ENCODE measurements at places on chromosomes 5 and 9.
A peak's percentile ranks its signal among the peaks of the same experiment; 100 is the strongest.

DNA sequence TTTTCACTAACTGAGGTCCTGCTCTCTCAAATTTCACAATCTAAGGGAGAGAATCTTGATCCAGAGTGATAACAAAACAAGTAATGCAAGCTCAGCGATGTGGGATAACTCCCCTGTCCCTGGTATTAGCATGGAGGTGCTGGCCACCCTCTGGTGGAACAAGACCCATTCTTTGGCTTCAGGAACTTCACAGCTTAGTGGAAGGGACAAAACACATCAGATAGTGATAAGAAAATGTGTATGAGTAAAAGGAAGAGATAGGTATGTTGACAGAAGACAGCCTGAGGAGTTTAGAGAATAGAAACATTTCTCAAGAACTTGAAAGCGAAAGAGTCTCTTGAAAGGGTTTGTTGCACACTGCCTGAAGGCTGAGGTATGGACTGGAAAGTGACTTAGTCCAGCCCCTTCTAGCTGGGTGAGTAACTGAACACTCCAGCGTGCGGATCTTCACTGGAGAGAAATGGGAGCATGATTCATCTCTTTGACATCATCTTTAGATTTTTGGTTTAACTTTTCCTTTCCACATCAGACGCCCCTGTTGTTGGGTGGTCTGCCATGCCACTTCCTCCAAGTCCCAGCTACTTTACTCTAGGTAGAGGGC is 25.4 kb upstream of the ZSWIM6 start:
- peak; percentile 21 for DNase-seq

DNA sequence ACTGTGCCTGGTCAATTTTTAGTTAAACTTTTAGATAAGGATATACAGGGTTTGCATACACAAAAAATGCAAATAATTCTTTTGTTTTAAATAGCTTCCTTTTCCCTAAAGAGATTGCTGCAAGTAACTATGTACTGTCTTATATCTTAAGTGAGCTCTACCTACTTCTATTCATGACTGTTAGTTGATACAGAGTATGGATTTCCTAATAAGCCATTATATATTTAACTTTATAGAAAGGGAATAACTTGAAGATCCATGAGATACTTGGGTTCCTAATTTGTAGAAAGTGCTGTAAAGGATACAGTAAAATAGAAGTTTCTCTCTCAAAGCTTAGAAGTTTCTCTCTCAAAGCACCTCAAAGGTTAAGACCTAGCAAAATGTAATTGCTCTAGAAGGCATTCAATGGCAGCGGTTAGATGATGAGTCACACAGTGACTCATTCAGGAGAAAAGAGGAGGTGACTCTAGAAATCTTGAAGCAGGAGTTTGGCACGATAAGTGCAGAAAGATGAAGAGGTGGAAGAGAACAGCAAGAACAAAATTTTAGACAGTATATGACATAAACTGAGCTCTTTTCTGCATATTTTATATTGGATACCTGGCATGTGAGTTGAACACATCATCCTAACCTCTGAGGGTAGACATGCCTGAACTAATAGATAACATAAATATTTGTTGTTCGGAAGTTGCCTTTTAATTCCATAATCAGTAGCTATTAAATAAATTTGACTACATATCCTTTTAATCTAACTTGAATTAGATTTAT is 5.5 kb upstream of the DNAJC21 start:
- DNase-seq, result no peak

DNA sequence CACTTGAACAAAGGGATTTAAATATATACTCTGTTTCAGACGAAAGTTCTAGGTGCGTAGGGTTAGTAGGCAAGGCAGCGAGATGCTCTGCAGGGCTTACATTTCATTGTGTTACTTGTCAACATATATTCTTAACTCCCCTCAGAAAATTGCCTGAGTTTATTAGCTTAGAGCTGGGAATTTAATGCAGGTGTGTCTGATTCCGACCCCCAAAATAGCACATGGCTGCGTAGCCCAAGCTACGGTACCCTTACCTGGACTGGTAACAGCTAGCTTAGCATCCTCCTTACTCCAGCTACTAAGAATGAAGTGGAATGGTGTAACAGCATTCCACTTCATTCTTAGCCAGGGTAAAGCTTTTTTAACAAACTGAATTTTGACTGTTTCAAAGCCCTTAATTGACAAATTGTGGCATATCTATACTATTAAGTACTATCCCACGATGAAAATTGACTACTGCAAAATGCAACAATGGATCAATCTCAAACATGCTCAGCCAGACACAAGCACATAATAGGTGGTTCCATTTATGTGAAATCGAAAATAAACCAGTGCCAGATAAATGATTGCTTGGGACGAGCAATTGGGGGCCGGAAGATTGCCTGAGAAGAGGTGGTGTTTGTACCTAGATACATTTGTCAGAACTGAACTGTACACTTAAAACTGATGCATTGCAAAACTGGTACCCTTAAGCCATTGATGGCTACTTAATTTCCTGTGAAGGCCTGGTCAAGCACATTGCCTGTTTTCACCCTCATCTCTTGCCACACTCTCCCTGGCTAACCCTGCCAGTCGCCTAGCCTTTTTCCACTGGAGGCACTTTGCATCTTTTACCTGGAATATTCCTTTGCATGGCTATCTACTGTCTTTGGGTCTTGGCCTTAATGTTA is 3.0 kb upstream of the FGF18 start:
- DNase-seq, result no peak

GRCh38 chr5:112793201-112793600 is 55.5 kb downstream of the APC start:
- no peak for DNase-seq

GRCh38 chr9:5617749-5618148 is 11.2 kb upstream of the RIC1 start:
- no peak for DNase-seq

- DNase-seq, result no peak
These were observed 7.4 kb downstream of the C5orf46 start for GRCh38 chr5:147898875-147899401.

DNA sequence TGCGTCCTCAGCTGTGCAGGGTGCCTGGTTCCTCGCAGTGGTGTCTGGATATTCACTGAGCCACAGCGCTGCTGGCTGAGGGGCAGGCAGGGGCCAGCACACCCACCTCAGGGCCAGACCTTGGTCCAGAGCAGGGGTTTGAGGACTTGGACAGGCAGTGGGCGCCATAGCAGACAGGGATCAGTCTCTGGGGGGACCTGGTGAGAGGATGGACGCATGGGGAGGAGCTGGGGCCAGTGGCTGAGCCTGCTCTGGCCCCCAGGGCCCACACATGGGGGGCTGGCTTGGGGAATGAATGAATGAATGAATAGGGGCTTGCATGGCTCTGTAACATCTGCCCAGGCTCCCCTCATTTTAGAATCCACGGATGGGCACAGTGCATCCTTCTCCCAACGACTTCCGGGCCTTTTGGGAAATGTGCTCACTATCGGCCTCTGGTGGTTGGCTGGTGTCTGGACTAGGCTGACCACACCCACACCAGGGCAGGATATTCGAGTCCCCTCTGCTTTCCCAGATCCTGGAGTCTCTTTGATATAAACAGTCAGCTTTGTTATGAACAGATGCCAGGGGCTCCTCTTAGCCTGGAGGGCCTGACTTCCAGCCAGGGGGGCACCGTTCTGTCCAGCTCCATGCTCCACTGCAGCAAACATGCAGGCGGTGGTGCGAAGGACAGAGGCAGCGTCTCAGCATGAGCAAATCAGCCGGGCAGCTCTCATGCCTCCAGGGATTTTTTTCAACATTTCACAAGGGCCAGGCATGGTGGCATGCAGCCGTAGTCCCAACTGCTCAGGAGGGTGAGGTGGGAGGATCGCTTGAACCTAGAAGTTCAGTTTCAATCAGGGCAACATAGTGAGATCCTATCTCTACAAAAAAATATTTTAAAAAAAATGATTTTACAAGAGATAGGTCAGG is 62.6 kb downstream of the NEK6 start:
- peak; percentile 30 for DNase-seq

GRCh38 chr5:21654-22233 is 70.2 kb upstream of the PLEKHG4B start:
- DNase-seq, result no peak

DNA sequence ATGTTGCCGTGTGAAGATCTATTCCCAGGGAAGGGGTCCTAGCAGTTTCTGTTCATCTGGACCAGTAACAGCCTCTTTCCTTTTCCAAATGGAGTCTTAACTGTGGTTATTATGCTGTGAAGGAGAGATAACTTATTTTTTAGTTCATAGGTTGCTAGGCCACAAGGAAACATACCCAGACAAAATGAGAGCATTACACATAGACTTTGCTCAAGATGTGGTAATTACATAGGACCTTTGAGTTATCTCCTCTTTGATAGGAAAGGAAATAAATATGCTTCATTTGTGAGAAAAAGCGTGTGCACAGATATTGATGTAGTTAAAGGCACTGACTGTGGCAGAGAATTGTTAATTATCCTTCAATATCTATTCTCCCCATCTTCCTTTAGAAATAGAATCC is 52.5 kb upstream of the SNX2 start:
- no peak for DNase-seq

GRCh38 chr9:106590759-106591505 is 272.0 kb upstream of the ZNF462 start:
- DNase-seq, result no peak

DNA sequence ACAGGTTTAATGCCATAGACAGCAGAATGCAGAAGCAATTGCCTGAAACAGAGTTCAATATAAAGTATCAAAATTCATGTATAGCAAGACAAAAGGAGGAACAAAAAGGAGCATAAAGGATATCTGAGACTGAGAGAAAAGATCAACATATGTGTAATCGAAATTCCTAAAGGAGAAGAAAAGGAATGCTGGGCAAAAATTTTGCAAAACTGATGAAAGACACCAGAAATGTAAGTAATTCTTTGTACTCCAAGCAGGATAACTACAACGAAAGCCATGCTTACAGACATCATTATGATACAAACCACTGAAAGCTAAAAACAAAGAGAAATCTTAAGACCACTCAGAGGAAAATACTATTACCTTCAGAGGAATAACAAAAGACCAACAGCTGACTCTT is 72.8 kb upstream of the MTAP start:
- DNase-seq, result no peak
